ENCODE measurements at places on chromosomes 5 and 9.

DNA sequence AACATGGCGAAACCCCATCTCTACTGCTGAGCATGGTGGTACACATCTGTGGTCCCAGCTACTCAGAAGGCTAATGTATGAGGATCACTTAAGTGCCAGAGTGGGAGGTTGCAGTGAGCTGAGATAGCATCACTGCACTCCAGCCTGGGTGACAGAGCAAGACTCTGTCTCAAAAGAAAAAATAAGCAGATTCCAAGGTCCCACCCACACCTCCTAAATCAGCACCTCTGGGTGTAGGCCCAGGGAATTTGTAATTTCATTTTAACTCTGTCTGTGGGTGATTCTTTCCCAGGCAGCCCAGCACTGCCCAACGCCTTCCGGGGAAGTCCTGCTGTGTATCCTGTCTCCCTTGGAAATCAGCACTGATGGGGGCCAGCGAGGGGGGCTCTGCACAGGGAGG lies 12.5 kb downstream of the CAMK2A start:
- no peak for DNase-seq

DNA sequence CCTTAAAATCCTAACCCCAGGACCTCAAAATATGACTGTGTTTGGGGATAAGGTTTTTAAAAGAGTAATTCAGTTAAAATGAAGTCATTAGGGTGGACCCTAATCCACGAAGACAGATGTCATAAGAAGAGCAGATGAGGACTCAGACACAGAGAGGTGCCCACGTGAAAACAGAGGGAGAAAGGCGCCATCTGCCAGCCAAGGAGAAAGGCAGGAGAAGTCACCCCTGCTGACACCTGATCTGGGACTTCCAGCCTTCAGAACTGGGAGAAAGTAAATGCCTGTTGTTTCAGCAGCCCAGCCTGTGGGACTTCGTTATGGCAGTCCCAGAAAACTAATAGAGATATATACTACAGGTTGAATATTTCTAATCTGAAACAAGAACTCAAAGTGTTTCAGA lies 67.4 kb downstream of the ROR2 start:
- no peak for DNase-seq

- no peak for DNase-seq
Observed at GRCh38 chr5:38714240-38714639, 131.6 kb upstream of the OSMR start.

GRCh38 chr5:75600535-75600934 lies 10.7 kb upstream of the ANKDD1B start:
- no peak for DNase-seq

DNA sequence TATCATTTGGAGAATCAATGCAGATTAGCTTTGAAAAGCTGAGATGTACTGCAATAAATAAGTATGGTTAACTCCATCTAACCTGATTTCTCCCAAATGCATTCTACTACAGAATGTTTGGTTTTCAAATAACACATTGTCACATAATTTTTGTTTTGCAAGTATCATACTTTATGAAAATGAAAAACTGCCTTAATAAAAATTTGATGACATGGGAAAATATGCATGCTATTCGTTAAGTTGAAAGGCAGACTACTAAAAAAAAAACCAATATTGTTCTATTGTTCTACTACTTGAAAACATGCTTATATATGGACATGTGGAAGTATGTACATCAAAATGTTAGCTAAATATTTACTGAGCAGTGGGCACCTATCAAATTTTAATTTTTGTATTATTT lies 668.9 kb downstream of the HTR1A start:
- DNase-seq, result no peak
